ENCODE measurements at places on chromosomes 5 and 9.

GRCh38 chr9:109143881-109144562 lies 23.0 kb downstream of the FRRS1L start:
- DNase-seq: no peak

- DNase-seq: no peak
These were observed 23.2 kb downstream of the ZBTB34 start for GRCh38 chr9:126883636-126884035.

GRCh38 chr5:178471711-178472110 lies 118.5 kb downstream of the COL23A1 start:
- DNase-seq: no peak

GRCh38 chr9:124242331-124243194 lies 15.2 kb upstream of the NEK6 start:
- DNase-seq: no peak

DNA sequence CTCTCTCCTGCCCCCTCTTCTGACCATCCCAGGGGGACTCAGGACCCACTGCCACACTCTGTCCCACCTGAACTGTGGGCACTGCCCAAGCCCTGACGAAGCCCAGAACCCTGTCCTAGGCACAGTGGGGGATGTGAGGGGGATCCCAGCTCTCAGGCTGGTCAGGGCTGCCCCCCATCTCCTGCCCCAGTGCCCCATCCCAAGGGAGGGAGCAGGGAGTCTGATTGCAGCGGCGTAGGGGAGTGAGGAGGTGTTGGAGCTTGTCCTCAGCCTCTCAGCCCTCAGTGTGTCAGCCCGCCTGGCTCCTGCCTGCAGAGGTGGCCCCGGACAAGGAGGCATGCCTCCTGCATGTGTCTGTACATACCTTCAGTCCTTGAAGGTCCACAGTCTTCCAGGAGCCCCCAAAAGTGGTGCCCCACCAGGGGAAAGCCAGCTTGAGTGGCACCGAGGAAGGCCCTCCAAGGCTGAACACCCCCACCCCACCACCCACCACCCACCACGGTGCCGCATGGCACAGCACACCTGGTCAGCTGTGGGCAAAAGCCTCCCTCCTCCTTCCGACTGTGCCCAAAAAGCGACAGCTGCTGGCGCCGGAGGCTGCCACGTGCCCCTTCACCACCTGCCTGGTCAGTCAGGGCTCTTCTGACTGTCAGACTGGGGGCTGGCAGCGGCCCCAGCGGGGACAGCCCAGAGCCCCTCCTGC lies 930 bp downstream of the SARDH start:
- no peak for DNase-seq

DNA sequence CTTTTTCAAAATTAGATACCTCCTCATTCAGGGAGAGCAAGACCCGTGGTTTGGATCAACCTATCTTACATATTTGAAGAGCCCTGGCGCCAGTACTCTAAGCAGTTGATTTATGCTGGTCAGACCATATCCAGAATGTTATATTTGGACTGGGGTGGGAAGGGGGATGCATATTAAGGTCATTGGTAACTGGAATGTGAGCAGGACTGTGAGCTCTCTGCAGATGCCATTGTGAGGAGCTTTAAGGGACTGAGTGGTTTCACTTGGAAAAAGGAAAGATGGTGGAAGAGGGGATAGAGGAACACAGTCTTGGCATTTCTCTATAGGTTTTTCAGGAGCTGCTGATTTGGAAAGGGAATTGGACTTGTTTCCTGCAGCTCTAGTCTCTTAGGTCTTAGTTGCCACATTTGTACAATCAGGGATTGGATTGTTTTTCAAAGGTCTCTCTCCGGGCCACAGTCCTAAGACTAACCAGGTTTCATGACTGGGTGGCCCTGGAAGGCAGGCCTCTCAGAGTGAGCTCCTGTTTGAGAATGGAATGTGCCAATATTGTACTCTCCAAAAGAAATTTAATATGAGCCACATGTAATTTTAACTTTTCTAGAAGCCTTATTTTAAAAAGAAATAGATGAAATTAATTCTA lies 25.8 kb upstream of the F2R start:
- DNase-seq: no peak

GRCh38 chr5:119171686-119172085 lies 100.8 kb downstream of the DMXL1 start:
- no peak for DNase-seq

DNA sequence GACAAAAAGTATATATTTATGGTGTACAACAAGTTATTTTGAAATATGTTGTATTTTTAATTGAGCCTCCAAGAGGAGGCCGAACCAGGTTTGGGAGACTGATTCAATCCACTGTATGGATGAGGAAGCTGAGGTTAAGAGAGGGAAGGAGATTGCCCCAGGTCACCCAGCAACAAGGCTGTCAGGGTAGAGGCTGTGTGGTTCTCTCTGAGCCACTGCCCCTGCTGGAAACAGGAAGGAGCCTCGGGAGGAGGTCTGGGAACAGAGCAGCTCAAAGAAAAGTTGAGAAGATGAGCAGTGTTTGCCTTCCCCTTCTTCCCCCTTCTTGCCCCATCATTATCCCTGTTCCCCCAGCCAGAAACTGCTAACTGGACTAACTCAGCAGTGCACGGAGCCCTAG lies 6.6 kb upstream of the FAT2 start:
- DNase-seq: no peak

DNA sequence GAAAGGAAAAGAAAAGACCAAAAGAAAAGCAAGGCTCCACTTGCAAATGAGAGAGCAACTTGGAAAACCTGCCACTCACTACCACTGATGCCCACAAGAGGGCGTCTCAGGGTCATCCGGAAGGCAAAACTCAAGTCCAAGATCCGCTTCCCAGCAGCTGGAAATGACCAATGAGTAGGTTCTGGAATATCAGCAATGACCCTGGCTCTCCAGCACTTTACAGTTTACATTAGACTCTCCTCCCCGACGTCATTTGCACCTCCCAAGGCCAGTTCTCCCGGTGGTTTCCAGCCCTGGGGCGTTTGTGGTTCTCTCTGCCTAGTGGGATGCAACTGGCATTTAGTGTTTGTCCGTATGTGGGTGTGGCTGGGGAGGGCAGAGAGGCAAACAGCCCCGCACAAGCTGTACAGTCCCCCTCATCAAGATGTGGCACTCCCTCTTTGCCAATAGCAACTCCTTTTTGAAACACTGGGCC lies 193.8 kb upstream of the ZNF618 start:
- no peak for DNase-seq

- no peak for DNase-seq
These were observed at the start of gene PDCD1LG2 for GRCh38 chr9:5510360-5510931. TSS of gene PDCD1LG2 (plus strand) at chr9:5510531. CDS start at chr9:5522547, 12,016 bp downstream.

- DNase-seq: no peak
These were observed 127.7 kb downstream of the ZDHHC21 start for GRCh38 chr9:14565352-14566016.

DNA sequence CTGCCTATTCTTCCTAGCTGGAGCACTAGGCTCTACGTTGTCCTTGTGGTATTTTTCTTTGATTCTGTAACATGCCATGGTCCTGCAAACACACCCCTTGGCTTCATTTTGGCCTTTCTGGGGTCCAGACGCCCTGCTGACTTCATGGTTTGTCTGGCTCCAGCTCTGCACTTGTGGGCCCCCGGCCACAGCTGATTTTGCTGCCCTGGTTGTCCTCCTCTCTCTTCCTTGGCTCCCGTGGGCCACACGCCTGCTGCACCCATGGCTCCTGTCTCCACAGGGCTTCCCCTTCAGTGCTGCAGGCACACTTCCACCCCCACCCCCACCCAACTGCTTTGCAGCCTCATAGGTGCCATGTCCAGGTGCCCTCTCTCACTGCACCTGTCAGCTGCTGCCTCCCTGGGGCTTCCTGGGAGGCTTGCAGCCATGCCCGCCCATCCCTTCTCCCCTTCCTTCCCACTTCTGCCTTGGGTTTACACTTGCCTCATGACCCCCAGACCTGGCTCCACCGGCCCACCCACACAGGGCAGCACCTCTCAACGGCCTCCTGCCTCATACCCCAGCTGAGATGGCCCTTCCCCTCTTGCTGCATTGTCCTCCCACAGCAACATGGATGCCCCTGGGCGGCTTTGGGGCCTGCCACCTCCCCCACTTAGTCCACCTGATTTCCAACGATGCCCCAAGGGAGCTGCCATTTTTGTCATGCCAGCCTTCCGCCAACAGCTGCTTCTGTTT lies 25.6 kb downstream of the SLC6A3 start:
- DNase-seq: no peak

DNA sequence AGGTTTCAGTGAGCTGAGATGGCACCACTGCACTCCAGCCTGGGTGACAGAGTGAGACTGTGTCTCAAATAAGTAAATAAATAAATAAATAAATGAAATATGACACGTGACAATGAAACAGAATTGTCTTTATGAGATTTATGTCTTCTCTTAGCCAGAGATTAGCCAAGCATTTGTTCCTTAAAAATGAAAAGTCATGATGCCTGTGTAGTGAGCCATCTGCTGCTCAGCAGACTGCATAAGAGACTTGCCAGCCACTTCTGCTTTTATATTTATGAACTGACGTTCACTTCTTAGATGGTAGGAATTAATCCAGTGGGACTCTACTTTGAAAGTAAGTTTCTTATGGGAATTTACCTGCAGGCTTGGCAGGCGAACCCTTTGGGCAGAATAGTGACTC lies 227.4 kb downstream of the NR3C1 start:
- no peak for DNase-seq

- no peak for DNase-seq
These were observed 2.8 kb upstream of the HSDL2 start for GRCh38 chr9:112377087-112377486.

DNA sequence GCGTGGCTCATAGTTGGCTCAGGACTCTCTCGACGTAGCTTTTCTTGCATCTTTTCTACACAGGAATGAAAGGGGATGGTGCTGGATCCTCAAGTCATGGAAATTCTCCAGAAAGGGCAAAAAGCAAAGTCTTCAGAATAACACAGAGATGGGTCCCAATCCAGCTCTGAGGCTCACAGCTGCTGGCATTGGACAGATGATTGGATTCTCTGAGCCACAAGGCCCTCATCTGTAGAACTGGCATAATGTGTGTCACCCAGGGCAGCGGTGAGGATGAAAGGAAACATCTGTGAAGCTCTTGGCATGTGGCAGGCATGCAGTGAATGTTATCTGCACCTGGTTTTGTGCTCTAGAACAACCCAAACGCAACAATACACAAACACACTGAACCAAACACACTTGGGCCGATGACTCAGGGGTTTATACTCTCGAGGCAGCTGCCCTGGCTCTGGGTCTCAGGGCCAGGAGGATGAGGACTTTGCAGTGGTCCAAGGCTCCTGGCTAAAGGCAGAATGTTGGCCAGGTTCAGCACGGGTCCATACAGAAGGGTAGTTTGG lies 64.0 kb upstream of the UBTD2 start:
- no peak for DNase-seq

DNA sequence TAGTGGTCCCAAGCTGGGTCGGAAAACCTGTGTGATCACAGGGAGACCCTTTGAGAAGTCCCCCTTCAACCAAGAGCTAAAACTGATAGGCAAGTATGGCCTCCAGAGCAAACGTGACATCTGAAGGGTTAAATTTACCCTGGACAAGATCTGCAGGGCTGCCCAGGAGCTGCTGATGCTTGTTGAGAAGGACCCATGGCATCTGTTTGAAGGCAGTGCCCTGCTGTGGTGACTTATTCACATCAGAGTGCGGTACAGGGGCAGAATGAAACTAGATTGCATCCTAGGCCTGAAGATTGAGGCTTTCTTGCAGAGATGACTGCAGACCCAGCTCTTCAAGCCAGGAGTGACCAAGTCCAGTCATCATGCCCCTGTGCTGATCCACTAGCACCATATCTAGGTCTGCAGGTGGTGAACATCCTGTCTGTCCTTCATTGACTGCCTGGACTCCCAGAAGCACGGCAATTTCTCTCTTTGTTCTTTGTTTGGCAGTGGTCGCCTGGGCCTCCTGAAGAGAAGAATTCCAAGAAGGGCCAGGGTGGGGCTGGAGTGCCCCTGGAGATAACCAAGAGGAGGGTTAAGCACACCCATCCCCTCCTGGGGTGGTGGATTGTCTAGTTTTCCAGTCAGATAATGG lies 25.7 kb upstream of the CHD1 start:
- no peak for DNase-seq

DNA sequence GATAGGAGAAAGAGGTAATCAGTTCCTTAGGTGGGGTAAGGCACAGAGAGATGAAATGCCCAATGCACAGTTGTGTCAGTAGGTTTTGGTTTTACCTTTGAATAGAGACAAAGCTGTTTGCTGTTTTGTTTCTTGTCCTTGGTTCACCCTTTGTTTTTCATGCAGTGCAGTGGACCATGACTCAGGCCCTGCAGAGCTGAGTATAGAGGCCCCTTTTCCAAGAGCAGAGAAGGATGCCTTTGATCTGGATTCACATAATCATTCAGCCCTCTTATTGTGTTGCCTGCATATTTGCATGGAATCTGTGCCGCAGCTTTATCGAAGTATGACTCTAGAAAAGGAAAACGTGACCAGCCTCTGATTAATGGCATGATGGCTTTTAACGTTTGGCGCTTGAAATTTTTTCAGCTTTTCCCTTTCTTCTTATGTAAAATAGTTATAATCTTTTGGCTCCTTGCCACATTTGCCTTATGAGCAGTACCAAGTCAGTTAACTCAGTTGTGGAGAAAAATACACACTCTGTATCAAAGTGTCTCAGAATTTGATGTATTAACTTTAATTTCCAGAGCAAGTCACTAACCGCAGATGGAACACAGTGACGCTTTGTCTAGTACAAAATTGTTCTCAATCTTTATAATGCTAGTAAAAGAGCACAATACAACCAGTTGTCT lies 197.6 kb downstream of the KDM4C start:
- DNase-seq: no peak

DNA sequence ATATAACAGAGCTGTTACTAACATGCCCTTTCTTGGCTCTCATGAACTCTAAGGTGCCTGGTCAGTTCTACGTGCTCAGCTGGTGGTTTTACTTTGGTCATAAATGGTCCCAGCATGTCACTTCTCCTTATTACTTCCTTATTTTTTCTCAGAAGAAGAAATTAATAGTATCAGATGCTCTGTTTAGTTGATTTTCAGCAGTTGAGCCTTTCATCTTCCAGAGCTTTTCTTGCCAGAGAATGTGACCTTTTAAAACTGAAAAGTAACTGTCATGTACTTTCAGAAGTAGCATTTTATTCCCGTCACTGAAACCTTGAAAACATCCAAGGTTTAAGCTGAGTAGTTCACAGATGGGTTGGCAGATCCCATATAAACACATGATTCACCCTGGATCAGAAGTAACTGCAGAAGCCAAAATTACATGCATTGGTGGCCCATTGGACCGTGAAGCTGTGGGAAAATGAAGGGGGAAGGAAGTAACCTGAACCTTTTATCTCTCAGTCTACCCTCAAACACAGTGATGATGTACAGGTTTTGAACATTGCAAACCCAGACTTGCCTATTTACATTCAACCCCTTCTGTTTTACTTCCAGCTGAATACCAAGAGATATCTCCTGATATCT lies 50.5 kb downstream of the HACD4 start:
- no peak for DNase-seq

- DNase-seq: no peak
These were observed 41.5 kb downstream of the FOXI1 start for GRCh38 chr5:170147051-170147752.

DNA sequence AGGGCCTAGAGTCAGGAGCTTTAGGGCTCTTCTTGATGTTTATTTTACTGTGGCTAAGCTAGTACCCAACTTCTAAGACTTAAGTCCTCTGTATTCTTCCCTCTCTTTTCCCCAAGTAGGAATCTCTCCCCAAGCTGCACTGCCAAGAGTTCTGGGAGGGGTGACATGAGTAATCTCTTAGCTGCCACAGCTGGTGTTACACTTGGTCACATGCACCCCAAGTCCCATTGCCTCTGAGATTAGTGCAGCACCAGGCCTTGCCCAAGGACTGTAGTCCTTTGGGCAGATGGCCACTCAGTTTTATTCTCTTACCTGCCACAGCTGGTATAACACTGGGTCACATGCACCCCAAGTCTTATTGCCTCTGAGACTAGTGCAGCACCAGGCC lies 114.7 kb upstream of the RIOK2 start:
- DNase-seq: no peak

- no peak for DNase-seq
These were observed 16.3 kb downstream of the GPR151 start for GRCh38 chr5:146499680-146500079.
